ENCODE measurements at places on chromosomes 12 and 14. TPM values are rescaled to one million over a fixed set of nuclear protein-coding genes. Genes with fewer than 3 reads are reported as not detected.

Gene CD69
- 5.3 TPM for polyA plus RNA-seq

Gene ANKRD33
- polyA plus RNA-seq: not detected

- peak; percentile 83 for DNase-seq
Measured at GRCh38 chr14:73785834-73786635, 65.6 kb upstream of the PTGR2 start.

GRCh38 chr12:130680451-130680990 is 35.6 kb downstream of the RIMBP2 start:
- DNase-seq: no peak

- DNase-seq: no peak
Measured at GRCh38 chr14:88270776-88271175, 52.3 kb downstream of the KCNK10 start.

DNA sequence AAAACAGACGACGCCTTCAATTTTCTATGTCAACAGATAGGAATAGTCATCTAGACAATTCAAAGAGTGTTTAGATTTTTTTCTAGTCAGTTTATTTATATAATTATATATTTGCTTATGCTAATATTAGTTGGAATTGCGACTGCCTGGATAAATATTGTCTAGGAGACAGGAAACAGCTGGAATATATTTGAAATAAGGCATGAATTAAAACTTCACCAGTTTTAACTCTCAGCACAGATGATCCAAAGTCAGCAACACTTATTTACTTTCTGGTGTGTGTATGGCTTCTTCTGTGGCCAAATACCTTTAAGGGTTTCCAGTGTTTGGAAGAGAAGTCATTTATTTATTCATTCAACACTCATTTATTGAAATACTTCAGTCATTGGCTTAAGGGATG is 1215.4 kb upstream of the USP15 start:
- peak; percentile 44 for DNase-seq

- no peak for DNase-seq
Measured at GRCh38 chr12:25882266-25882665, 76.2 kb upstream of the RASSF8 start.

Data from left lung (tissue), 14 donors.